Vagina (tissue), 2 donors: ENCODE measurements at places on chromosomes 2 and 18.
A peak's percentile ranks its signal among the peaks of the same experiment; 100 is the strongest.

GRCh38 chr2:60478660-60479059 lies 74.8 kb downstream of the BCL11A start:
- DNase-seq = peak; percentile 85

GRCh38 chr2:112161431-112162145 lies 23.4 kb downstream of the FBLN7 start:
- DNase-seq = no peak

DNA sequence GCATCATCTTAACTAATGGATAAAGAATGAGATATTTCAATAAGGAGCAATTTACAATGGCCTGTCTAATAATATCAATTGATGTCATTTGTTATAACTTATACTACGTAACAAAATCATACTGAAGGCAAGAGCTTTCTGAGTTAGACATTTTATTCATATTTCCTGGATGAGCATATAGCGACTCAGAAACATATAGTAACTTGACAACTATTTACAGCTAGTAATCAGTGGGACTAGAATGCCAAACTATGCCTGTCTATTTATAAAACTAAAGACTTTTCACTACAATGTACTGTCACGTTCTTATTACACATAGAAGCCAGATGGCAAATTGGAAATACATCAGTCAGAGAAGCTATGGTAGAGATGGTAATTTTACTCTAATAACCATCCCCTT lies 766.2 kb upstream of the TMEFF2 start:
- DNase-seq = no peak

- no peak for DNase-seq
Observed at GRCh38 chr2:130920415-130921163, 83.9 kb downstream of the ARHGEF4 start.

- no peak for DNase-seq
Observed at GRCh38 chr18:78247615-78248289, 731.9 kb upstream of the SALL3 start.

DNA sequence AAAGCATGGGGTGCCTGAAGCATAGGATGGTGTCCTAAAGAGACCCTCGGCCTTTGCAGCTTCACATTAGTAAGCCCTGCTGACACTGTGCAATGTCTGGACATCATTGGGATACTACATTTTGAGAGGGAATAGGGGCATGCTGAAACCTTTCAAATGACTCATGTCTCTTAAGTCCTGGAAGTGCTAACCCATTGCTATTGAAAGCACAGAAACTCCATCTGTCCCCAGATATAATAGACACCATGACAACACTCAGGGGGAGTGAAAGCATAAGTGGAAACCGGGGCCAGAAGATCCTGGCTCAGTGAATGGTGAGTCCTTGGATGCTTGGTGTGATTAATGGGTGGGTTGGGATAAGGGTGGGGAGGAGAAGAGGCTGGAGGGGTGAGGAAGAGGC lies 595.5 kb upstream of the ID2 start:
- DNase-seq = no peak

- no peak for DNase-seq
Observed at GRCh38 chr18:35616664-35617423, 35.3 kb downstream of the GALNT1 start.

- no peak for DNase-seq
Observed at GRCh38 chr2:106982350-106982749, 96.4 kb upstream of the ST6GAL2 start.

DNA sequence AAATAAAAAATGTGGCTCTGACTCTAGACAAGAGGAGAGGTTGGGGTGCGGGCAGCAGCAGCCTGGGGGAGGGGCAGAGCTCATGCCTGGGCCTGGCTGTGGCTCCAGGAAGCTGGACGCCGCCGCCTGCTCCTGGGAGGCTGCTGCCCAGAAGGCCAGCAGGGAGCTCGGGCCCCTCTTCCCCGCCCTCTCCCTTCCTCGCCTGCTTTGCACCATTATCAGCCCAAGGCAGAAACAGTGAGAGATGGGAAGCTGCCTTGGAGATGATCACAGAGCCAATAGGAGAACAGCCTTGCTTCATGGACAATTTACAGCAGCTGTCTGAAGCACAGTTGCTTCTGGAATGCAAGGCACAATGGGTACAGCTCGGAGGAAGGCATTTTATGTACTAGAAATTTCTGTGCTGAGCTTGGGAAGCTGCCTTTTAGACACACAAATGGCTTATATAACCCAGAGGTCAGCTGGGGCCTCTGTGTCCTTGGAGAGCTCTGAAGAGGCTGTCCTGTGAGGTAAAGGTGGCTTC lies 55.3 kb upstream of the AFF3 start:
- DNase-seq = no peak

DNA sequence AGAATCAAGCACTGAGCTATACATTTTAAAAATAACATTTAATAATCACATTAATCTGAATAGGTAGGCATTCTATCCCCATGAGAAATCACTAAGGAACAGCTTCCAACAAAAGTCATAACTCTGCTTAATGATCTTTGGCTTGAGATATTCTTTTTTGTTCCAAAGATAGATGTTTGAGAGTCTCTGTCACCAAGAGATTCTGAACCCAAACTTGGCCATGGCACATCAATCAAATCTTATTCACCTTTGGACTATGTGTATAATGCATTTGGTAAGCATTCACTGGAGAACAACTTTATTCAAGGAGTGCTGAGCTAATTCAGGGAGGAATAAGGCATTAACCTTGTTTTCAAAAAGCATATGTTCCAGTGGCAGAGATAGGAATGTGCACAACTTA lies 743.3 kb downstream of the SLC4A3 start:
- no peak for DNase-seq

- DNase-seq = no peak
Observed at GRCh38 chr2:236600892-236601291, 31.3 kb downstream of the ACKR3 start.

DNA sequence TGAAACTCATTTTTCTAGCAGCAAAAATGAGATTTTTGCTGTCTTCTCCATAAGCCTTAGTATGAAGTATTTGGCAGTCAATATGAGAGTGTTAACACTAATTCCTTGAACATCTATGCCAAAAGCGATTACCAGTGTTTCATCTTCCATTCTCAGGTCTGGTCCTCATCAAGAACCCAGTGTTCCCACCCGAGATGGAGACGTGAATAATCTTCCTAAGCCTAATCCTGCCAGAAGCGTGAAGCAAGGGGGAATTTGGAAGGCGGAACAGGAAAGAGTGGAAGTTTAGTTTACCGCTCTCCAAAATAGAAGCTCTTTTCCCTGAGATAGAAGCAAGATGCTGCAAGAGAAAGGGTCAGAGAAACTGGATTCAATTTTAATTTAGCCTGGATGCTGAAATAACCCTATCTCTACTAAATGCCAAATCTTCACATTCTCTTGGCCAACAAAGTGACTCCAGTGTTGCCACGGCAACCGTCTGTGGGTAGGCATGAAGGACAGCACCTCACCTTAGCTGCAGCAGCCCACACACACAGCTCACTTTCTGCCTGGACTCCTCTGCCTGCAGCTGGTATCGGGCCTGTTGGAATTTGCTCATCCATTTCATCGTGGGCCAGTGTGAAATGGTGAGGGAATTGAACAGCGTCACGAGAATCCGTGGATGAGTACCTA lies 711.1 kb downstream of the CBLN2 start:
- DNase-seq = no peak

DNA sequence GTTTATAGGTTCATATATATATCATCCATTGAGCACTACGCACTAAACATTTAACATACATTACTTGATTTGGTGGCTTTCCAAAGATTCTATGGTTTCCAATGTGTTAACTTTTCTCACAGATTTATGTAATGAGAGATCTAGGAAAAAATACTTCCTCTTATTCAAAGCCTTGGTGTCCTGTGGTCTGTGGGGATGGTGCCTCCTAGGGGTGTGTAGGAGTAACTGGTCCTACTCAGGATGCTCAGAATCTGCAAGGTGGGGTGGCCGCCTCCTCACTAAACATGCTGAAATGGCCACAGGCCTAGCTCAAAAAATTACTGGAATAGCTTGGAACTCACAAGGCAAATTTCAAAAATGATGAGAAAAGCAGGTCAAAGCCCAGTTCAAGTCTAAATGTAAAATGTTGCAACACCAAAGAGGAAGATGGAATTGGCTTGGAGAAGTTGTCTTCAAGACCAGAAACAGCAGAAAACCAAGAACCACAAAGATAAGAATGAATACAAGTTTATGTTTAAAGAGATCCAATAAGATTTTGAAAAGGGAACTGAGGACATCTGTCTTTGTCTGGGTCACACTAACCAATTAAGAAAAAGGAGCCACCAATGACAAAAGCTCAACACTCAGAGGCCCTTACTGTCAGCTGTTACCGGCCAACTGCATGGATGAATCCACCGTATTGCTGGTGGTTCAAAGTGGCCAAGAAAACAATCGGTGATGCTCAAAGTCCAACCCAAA lies 11.5 kb downstream of the GPR55 start:
- no peak for DNase-seq

GRCh38 chr2:43648994-43649701 lies 12.1 kb downstream of the PLEKHH2 start:
- DNase-seq = no peak

DNA sequence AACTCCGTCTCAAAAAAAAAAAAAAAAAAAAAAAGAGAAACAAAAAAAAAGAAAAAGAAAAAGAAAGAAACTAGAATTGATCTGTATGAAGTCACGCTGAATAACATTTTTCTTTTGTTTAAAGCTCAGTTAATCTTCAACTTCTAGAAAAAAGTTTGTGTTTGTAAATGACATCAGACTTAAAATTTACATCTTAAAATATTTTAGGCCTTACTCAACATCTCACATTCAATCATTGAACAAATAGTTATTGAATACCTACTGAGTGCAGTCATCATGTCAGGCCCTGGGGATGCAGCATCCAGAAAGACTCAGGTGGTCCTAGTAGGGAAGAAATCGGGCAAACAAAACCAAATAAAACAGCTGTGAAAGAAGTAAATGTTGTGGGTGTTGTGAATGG lies 292.3 kb upstream of the FANCL start:
- no peak for DNase-seq

DNA sequence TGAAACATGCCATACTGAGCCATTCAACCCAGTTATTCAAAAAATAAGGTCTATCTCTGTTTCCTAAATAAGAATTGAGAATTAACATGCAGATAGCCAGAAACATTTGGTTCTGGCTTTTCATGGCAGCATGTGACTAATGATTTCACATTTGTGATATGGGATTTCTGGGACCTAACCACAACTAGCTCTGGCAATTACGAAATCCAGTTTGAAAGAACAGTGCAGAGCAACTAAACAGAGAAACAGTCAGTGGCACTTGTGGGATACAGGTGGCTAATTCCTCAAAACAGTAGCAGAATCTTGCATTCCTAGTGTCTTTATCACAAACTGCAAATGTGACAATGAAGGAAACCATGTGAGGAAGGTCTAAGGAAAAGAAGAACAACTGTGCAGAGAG lies 637.8 kb upstream of the CHAC2 start:
- DNase-seq = no peak

DNA sequence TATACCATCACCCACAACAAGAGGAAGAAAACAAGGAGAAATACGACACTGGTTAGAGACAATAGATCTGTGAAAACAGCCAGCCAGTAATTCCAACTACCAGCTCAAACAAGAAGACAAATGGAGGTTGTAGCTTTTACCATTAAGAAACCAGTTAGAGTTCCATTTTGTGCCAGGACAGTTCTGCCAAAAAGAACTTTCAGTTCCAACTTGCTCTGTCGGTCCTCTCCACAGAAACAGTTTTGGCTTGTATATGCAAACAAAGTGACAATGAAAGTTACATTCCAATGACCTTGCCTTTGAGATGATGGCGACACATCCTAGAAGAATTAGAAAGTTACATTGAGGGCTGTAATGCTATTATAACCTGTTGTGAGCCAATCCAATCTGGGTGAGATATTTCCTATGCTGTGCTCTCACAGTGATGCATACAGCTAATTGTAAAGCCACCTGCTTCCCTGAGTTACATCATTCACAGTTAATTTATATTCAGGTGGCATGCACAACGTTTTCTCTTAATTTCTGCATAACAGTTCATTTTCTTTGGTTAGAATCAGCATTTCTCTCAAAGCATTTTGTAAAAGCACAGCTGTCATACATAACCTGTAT lies 1378.4 kb upstream of the PIK3C3 start:
- no peak for DNase-seq

GRCh38 chr2:102358496-102358895 lies 2.9 kb downstream of the IL18R1 start:
- DNase-seq = no peak

GRCh38 chr18:51361130-51361860 lies 163.8 kb upstream of the MEX3C start:
- DNase-seq = no peak
